NCI-H2081 treated with DMSO at 0.1 percent for 48 hours (cell line): ENCODE measurements at places on chromosomes 7 and 10.

- DNase-seq = no peak
These were observed 43.3 kb upstream of the ANLN start for GRCh38 chr7:36346260-36346831.

DNA sequence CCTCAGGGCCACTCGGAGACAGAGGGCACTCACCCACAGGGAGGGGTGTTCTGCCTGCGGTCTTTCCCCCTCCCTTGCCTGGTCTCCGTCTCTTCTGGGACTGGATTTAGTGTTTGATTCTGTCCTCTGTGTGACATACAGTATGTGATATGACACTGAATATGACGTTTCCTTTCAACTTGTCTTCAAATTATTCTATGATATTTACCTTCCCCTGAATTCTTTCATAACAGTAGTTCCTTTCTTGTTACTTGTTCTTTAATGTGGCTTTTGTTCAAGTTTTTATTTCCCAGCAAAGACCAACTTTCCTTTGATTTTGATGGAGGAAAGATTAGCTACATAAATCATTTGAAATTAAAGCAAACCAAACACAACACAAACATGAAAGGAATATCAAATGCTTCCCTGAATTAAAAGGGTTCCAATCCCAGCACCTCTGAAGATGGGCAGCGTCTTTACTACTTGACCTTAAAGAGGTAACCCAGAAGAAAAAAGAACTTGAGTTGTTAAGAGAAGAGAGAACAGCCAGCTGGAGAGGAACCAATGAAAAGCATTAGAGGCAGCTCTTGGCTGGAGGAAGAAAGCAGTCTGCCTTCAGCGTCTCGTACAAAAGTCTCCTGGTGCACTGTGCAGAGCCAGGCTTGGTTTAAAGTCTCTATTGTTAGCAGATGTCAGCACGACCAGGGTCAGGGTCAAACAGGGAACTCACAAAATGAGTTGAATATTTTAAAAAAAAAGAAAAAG lies 18.3 kb upstream of the RHEB start:
- no peak for DNase-seq

GRCh38 chr10:10056961-10057360 lies 960.7 kb upstream of the CELF2 start:
- DNase-seq = no peak

DNA sequence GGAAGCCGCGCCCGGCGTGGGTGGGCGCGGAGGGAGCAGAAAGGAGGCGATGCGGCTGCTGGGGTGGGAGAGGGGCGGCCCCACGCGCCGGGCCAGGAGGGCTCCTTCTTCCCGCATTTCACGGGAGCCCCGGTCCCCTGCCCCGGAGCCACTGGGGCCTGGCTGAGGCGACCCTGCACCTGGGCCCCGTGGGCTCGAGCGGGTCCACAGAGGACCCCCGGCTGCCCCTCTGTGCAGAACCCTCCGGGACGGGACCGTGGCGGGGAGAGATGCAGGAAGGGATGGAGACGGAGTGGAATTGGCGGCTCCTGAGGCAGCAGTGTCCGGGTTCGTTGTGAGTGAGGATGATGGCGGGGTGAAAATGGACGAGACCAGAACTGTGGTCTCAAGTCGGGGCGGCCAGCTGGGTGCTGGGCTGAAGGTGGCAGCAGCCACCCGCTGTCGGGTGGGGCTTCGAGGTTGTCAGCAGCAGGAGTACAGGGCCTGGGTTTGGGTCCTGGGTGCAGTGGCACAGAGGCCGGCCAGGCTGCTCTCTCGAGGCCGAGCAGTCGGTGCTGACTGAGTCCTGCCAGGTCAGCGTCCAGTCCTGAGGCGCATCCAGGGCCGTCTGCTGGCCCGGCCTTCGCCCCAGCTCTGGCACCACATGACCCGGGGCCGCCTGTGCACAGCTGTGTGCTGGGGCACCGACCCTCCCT lies 80.4 kb downstream of the VIPR2 start:
- no peak for DNase-seq

DNA sequence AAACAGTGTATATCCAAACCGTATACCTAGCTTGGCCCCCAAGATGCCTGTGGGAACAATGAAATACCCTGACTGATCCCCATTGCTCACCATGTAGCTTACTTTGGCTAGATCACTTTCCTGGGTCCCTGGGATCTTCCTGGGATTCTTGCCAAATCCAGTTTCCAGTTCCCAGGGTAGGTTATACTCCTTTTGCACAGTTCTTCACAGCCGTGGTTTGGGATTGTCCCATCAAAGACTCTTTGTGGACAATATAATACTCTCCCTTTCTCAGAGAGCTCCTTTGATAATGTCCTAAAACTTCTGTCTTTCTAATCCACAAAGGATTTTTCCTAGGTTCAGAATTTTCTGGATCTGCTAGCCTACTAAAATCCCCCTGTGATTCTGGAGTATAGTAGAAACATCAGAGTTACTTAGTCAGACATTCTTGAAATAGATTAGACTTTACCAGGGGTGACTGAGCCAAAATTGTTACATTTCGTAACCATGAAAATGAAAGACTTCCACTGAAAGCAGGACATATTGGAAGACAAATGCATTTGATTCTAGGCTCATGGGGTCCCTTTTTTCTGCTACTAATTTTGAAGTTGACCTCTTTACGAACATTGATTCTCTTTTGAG lies 388.3 kb upstream of the ETV1 start:
- no peak for DNase-seq

DNA sequence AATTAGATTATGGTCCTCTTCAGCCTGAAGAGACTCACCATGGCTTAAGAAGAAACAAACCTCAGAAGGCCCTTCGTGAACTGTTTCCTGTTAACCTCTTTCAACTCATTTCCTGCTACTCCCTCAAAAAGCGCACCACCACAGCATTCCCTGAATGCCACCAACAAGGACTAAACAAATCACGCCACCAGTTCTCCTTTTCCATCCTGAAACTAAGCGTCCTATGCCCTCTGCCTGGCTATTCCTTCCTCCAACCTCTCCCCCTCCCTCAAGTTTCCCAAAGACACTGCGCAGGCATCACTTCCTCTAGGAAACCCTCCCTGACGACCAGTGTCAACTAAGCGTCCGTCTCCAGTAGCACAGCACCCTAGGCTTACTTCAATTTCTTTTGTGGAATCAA lies 12.0 kb downstream of the YWHAG start:
- no peak for DNase-seq

DNA sequence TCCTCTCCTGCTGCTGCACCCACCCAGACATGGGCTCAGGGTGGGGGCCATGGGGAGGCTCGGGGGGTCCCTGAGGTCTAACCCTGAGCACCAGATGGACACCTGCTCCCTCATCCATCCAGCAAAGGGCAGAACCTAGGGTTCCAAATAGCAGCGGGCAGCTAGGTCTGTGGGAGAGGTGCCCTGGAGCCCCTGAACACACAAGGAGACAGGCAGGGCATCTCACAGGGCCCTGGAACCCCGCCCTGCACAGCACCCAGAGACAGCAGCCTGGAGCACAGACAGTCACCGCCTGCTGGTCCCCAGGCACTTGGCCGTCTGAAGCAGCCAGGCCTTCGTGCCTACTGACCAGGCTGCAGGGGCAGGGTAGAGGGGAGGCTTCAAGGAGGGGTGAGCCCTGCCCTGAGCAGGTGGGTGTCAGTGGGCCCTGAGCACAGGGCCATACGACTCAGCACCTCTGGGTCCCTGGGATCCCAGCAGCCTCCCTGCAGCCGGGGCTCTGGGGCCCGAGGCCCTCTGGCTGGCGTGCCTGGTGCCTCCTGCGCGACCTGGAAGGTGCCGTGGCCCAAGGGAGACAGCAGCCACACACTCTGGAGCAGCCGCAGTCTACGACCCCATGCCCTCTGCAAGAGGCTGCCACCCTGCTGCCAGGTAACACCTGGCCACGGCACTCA lies 38.3 kb downstream of the GET4 start:
- no peak for DNase-seq

- DNase-seq = no peak
These were observed 53.0 kb downstream of the TMEM229A start for GRCh38 chr7:123979876-123980275.

GRCh38 chr10:5442065-5442989 lies 30.0 kb downstream of the NET1 start:
- no peak for DNase-seq

GRCh38 chr10:15141136-15142054 lies 27.1 kb downstream of the NMT2 start:
- no peak for DNase-seq

DNA sequence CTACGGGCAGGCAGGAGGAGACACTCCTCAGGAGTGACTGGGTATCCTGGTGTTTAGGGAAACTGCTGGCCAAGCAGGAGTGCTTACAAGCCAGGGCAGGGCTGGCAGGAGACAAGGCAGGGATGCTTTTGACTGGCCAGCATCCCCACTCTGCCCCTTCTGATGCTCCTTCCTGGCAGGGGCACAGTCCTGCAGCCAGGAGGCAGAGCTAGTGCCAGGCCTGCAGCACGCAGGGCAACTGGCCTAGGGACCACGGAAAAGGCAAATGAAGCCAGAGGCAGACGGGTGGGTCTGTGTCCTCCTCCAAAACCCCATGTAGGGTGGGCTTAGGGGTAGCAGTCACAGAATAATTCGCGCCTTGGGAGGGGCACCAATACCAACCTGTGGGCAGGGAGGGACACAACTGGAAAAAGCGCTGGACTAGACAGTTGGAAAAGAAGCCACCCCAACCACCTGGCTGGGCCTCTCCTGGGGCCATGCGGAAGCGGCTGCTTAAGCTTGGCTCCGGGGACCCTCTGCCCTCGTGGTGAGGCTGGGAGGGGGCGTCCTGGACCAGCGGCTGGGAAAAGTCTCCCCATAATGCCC lies 4.8 kb downstream of the IMPDH1 start:
- DNase-seq = no peak

DNA sequence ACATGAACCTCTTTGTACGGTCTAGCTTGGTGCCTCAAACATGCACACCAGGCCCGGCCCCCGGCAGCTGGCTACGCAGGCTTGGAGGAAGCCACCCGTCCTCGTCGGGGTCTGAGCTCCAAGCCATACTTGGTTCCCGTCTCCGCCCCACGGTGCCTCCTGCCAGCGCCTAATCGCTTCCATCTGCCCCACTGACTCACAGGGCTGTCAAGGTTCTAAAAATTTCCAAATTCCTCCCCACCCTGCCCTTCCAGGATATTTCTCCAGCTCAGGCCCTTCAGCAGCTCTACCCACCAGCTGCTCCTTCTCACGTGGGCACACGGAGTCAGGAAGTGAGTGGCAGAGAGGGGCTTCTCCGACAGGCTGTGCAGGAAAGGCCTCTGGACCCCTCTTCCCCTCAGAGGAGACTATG lies 38.8 kb downstream of the TMEM270 start:
- DNase-seq = no peak

DNA sequence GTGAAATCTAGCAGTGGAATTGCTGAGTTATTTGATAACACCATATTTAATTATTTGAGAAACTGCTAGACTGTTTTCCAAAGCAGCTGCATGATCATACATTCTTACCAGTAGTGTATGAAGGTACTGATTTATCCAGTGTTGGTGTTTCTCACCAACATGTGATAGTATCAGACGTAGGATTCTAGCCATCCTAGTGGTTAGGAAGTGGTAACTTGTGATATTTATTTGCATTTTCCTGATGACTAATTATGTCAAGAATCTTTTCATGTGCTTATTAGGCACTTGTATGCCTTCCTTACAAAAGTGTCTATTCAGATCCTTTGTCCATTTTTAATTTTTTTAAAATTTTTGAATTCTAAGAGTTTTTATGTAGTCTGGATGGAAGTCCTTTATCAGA lies 54.2 kb upstream of the PLXDC2 start:
- no peak for DNase-seq

GRCh38 chr7:39609113-39609934 lies 14.0 kb upstream of the RALA start:
- DNase-seq = no peak

GRCh38 chr7:92121681-92122080 lies 12.6 kb downstream of the CYP51A1 start:
- no peak for DNase-seq

DNA sequence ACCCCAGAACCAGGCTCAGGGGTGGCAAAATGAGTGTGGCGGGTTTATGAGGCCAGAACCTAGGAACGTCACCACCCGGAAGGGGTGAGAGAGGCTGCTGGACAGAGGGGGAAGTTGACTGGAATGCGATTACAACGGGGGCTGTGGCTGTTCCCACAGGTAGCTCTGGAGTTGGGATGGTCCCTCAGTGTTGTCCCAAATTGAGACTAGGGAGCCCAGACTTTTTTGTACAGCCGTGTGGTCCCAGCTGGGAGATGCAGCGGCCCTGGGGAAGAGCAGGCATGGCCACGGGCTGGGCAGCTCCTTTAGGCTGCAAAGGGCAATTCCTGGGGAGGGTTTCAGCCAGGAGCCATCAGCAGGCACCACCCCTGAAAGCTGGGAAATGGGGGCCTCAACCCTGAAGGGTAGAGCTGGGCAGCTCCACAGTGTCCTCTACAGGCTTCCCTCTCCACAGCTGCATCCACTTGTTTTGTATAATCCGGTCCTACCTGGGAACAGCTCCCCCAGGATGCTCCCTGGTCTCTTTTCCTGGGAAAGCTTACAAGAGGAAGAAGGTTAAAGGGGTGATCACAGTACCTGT lies 11.0 kb upstream of the GDF10 start:
- DNase-seq = no peak

- no peak for DNase-seq
These were observed 34.5 kb downstream of the DNAJB6 start for GRCh38 chr7:157371296-157371695.

- DNase-seq = no peak
These were observed 12.5 kb upstream of the CDK6 start for GRCh38 chr7:92848851-92849250.

GRCh38 chr7:47194516-47195057 lies 387.3 kb downstream of the TNS3 start:
- no peak for DNase-seq

DNA sequence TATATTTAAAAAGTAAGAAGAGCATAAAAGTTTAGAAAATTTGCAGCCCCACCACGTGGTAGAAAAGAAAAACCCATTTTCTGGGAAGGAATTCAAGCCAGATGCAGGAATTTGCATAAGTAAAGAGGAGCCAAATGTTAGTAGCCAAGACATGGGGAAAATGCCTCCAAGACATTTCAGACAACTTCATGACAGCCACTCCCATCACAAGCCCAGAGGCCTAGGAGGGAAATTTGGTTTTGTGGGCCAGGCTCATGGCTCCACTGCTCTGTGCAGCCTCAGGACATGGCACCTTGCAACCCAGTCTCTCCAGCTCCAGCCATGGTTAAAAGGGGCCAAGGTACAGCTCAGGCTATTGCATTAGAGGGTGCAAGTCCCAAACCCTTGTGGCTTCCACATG lies 411.9 kb downstream of the THSD7A start:
- no peak for DNase-seq

DNA sequence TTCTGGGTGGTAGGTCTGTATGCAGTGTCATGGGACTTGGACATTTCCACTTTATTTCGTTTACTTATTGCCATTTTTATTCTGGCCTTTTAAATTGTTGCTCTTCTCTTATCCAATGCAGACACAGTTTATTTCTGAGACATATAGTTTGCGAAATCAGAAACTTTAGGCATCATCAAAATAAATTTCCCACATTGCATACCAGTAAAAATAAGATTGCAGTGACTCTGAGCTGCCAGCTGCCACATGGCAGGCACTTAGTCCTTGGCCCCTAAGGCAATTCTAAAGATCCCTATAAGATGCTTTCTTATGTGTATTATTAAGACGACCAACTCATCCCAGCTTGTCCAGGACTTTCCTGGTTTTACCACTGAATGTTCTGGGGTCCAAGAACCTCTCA lies 81.8 kb upstream of the ANKRD1 start:
- no peak for DNase-seq
